NCI-H748 treated with DMSO at 0.1 percent for 48 hours (cell line): ENCODE measurements at places on chromosomes 16 and 17.

GRCh38 chr16:57840833-57841232, 38.5 kb upstream of the KIFC3 start:
- DNase-seq, result no peak

DNA sequence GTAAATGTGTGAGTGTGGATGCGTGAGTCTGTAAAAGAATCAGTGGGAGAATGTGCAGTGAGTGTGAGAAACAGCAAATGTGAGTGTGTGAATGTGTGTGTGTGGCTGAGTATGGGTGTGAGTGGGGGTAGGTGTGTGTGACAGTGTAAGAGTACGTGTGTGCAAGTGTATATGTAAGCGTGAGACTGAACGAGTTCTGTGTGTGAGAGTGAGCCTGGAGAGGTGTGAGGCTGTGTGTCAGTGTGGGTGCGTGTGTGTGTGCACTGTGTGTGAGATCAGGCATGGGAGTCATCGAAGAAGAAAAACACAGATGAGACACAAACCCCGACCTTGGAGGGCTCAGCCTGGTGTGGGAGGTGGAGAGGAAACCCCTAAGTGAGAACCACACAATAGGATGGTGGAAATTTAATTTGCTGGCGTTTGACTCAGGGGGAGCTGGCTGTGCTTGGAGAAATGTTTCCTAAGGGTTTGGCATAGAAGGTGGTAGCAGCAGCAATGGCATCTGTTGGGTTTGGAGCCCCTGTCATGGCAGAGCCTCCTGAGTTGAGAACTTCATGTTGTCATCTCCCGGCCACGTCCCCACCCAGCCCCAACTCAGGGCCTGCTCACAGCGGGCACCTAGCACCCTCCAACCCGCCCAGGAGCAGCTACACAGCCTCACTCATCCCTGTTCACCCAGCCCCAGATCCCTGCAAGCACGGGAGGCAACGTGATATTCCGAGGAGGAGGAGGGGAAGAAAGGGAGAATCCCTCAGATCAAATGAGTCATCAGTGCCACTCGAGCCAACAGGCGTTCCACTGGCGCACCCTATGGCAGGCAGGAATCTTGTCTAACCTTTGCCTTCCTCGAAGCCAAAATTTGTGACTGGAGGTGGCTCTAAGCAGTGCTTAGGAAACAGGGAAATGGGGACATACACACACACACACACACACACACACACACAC, 14.3 kb upstream of the NUBP1 start:
- DNase-seq, result no peak

DNA sequence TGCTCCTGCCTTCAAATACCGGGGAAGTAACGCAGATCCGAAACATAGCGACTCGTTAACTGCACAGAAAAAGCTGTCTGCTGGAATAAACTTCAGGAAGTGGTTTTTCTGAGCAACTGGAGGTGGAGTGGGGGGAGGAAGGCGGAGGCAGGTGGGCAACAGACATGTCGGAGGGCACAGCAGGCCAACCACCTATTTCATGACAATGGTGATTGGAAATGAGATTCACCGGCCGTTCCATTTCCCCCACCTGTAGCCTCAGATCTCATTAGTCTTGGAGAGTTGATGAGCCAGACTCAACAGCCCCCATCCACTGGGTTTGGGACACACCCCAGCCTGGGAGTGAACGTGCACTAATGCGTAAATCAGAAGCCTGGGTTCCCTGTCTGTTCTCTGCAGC, 7.7 kb upstream of the PECAM1 start:
- DNase-seq, result no peak

GRCh38 chr16:13005721-13006247, 104.4 kb downstream of the SHISA9 start:
- no peak for DNase-seq

DNA sequence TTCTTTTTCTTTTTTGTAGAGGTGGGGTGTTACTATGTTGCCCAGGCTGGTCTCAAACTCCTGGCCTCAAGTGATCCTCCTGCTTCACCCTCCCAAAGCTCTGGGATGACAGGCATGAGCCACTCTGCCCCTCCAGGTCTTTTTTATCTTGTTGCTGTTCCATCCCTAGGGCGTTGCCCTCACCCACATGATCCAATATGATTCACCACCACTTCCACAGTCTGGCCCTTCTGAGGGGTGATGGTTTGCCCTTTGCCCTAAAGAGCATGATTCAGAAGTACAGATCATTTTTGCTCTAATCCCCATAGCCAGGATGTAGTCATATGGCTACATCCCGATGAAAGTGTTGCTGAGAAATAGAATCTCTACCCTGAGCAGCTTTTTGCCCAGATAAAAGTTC, 18.8 kb downstream of the STX4 start:
- no peak for DNase-seq

DNA sequence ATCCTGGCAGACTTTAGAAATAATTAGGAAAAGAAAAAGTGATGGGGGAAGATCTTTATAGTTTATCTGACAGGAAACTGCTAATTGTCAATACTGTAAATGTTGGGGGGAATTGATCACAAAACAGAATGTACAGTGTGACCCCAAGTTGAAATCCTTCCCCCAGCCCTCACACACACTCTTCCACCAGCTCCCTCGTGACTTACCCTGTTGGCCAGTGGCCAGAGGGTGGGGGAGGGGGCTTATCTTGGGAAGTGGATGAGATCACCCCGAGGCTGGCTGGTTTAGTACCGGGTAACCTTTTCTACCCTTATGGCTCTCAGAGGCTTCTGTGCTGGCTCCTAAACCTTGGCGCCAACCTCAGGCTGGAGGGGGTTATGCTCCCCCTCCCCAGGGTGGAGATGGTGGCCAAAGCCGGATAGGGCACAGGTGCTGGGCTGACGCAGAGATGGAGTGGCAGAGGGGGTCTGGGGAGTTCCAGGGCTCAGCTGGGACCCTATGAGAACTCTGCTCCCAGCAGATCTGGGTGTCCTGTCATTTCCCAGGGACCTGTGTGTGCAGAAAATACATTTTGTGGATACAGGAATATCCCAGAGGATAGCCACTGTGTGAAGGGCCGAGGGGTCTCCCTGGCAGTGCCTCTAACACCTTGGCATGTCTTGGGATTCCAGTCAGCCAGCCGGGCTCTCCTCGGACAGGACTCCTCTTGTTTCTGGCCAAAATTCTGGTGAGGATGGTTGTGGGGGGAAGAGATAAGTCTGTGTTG, 18.6 kb downstream of the CDH16 start:
- no peak for DNase-seq

DNA sequence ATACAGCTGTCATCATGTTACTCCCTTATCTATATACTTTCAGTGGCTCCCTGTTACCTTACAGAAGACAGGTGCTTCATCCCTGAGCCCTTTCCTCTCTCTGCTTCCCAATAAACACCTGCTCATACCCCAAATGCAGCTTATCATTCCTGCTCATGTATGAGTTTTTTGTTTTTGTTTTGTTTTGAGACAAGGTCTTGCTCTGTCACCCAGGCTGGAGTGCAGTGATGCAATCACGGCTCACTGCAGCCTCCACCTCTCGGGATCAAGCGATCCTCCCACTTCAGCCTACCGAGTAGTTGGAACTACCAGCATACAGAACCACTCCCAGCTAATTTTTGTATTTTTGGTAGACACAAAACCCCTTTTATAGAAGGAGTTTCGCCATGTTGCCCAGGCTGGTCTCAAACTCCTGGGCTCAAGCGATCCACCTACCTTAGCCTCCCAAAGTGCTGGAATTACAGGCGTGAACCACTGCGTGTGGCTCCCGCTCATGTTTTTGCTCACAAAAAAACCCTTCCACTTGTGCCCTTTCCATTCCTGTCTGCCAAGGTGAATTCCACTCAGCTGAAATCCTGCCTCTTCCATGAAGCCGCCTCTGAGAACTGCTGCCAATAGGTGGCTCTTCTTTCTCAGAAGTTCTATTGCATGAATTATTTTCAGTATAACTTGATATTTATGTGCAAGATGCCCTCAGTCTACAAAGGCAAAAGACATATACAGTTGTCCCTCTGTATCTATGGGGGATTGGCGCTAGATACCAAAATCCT, 7.9 kb upstream of the RNF157 start:
- no peak for DNase-seq

- no peak for DNase-seq
Observed at GRCh38 chr17:28346199-28346580, 10.6 kb downstream of the TNFAIP1 start.

DNA sequence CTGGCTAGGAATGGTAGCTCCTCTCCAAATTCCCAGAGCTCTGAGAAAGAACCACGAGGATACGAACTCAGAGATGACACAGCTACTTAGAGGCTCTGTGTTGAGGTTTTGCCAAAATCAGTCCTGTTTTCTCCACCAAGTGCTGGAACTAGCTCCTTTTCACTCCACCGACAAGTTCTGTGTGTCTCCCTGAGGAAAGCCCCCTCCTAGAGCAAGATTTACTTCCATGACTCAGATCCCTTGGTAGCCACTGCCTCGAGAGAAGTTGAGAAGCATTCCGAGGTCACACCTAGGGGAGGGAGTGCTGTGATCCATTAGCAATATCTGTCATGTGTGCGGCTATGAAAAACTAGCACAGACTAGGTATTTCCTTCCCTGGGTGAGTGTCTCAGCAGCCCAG, 30.6 kb downstream of the IL21R start:
- DNase-seq, result no peak

DNA sequence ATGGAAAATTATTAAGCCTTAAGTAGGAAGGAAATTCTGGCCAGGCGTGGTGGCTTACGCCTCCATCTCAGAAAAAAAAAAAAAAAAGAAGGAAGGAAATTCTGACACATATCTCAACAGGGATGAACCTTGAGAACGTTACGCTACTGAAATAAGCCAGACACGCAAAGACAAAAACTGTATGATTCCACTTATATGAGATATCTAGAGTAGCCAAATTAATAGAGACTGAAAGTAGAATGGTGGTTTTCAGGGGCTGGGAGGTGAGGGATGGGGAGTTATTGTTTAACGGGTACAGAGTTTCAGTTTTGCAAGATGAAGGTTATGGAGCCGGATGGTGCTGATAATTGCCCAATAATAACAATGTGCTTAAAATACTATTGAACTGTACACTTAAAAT, 16.2 kb upstream of the HNF1B start:
- no peak for DNase-seq

DNA sequence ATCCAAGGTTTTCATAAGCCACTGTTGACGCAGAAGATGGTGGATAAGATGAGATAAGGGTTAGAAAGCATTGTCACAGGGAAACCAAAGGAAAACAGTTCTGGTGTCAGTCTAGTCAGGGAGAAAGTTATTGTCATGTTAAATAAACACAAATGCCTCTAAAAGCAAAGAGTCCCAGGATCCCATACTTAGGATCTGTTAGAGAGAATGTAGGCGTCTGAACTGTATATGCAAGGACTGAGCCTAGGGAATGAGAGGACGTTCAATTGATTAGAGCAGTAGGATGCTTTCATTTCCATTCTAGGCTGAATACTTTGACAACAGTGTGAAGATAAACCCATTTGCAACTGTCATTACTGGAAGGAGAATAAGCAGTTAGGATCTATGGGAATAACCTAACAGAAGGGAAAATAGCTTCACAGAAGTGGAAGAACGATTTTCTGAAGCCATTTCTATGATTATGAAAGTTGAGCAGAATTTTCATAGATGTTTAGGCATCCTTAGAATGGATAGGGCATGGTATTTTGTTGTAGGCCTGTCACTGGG, 1149.1 kb upstream of the CDH8 start:
- DNase-seq, result no peak

DNA sequence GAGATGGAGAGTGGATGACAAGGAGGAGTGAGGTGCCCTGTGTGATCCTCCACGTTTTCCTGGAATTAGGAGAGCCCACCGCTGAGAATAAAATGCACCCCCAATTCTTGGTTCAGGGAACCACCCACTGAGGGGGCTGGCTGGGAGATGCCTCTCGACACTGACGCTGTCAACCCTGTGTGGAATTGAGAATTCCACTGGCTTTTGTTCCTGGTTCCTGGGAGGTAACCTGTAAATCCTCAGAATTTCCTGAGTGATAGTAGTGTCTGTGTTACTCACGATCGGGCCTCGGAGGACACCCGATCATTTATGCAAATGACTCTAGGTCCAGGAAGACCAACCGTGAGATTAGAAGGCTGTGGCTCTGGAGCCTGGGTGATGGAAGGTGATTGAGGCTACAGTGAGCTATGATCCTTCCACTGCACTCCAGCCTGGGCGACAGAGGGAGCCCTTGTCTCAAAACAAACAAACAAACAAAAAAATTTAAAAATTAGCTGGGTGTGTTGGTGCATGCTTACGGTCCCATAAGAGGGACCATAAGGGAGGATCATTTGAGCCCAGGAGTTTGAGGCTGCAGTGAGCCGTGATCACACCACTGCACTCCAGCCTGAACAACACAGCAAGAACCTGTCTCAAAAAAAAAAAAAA, 11.7 kb upstream of the PRPSAP1 start:
- DNase-seq, result no peak

DNA sequence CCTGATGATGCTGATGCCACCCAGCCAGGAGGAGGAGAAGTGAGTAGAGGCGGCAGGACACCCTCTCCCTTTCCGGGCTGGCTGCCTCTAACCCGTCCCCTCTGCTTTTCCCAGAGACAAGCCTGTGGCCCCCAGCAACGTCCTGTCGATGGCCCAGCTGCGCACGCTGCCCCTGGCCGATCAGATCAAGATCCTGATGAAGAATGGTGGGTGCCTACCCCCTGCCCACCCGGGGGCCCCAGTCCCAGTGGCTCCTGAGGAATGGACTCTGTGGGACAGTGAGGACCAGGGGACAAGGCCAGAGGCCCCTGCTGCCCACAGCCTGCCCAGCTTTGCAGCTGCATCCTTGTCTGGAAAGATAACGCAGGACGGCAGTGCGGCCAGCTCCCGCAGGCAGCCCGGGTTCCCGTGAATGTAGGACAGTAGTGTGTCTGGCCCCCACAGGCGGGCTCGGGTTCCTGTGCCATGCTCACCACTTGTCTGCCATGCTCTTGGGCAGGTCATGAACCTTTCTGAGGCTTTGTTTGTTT, 19.9 kb downstream of the POLR3E start:
- no peak for DNase-seq

- no peak for DNase-seq
Observed at GRCh38 chr16:86571530-86571915, 4.9 kb downstream of the FOXC2 start.

- peak; percentile 81 for DNase-seq
Observed at GRCh38 chr17:29567554-29568330, 759 bp upstream of the TP53I13 start.

- DNase-seq, result no peak
Observed at GRCh38 chr17:27974531-27975145, 67.8 kb upstream of the NLK start.

- DNase-seq, result no peak
Observed at GRCh38 chr16:82943371-82943770, 316.6 kb downstream of the CDH13 start.
